ENCODE measurements at places on chromosomes 1 and 21.

- DNase-seq: no peak
Measured at GRCh38 chr1:180208264-180208663, 21.8 kb upstream of the LHX4 start.

GRCh38 chr1:23736437-23737134 is 6.7 kb upstream of the ELOA start:
- no peak for DNase-seq

DNA sequence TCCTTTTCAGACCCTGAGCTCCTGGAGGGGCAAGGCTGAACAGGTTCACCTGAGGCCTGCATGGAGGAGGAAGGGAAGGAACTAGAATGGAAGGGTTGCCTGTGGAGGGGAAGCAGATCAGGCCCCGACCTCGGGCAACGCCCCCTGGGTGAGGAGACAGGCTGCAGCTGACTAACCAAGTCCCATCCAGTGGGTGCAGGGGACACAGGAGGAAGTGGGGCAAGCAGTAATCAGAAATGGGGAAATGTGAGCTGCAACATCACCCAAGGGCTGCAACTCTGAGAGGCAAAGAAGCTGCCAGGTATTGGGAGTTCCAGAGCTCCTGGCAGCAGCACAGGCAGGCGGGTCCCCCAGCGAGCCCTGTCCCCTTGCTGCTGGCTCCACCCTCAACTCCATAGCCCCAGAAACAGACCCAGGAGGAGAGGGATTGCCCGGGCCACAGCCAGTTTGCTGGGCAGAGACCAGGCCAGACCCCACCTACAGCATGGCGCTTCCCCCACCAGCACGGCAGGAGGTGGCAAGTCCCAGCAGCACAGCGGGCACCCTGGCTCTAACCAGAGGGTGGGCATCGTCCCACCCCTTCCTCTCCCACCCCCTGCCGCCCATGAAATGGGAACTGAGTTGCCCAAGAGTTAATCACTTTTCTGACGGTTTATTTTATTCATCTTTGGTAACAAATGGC is 38.5 kb downstream of the MRPL37 start:
- no peak for DNase-seq

- DNase-seq: no peak
Measured at GRCh38 chr1:109190189-109190588, 23.5 kb upstream of the SARS1 start.

DNA sequence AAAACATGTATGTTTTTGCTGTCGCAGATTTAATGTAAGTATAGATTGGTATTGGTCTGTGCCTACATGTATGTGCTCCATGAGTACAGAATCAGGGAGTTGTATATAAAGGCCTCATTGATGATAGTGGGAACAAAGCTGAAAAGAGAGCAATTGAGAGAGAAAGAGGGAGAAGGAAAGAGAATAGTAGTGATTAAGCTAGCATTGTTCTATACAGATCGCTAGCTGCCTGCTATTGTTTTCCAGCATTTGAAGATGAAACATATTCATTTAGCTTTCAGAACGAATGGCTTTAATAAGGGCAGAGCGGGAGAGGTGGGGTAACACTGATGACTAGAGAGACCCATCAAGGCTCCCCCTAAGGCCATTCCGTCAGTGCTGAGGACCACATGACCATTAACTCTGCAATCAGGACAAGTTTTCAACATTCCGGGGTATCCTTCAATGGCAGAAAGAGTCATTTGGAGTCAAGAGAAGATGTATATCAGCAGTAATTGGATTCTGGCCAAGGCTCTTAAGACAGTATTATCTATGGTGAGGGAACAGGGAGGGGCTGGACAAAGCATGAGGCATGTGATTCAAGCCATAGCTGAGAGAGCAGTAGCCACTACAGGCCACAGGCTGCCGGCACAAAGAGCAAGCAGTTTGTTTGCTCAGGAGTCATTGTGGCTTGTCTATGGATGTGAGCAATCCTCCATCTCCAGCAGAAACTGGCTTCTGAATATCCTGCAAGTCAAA is 176.5 kb downstream of the PBX1 start:
- DNase-seq: no peak

DNA sequence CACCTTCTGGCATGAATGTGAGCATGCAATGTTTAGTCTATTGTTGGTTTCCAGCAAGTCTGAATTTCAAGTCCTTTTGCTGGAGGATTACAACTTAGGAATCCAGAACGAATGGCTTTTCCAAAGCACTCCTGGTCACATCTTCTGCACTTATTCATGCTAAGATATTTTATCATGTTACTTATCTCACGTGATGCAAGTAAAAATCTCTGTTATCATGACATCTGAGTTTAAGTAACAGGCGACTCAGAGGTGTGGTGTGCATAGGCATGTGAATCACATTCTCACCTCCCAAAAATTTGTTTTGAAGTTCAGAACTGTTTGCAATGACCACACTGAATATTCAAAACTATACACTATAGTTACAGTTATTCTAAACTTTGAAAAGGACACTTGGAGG is 204.8 kb upstream of the FGGY start:
- DNase-seq: no peak

DNA sequence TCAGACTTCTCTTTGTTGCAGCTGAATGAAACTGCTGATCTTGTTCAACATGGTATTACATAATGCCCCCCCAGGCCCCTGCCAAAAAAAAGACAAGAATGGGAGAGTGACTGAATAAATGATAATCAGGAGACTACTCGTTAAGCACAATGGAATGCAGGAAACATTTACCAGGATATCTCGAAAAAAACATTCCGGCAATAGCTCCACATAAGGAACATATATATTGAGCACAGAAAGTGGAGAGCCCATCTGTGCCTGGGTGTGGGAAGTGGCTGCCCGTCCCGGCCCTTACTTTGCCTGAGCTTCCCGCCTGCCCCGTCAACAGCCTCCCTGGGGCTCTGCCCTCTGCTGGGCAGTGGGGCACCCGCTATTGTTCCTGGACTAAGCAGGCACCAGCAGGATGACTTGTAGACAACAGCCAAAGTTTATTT is 13.3 kb downstream of the TRIM11 start:
- DNase-seq: no peak

- DNase-seq: no peak
Measured at GRCh38 chr1:243503155-243503554, 247.3 kb downstream of the SDCCAG8 start.

DNA sequence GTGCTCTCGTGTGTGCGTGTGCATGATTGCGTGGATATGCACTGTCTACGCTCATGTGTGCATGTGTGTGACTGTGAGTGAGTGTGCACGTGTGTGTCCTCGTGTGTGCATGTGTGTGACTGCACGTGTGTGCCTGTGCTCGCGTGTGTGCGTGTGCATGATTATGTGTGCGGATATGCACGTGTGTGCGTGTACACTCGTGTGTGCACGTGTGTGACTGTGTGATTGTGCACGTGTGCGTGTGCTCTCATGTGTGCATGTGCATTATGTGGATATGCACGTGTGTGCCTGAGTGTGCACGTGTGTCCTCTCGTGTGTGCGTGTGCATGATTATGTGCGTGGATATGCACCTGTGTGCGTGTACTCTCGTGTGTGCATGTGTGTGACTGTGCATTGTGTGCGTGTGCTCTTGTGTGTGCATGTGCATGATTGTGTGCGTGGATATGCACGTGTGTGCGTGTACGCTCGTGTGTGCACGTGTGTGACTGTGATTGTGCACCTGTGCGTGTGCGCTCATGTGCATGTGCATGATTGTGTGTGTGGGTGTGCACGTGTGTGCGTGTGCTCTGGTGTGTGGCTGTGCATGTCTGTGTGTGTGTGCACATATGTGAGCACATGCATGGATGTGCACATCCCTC is 2.2 kb downstream of the MMEL1 start:
- DNase-seq: no peak

DNA sequence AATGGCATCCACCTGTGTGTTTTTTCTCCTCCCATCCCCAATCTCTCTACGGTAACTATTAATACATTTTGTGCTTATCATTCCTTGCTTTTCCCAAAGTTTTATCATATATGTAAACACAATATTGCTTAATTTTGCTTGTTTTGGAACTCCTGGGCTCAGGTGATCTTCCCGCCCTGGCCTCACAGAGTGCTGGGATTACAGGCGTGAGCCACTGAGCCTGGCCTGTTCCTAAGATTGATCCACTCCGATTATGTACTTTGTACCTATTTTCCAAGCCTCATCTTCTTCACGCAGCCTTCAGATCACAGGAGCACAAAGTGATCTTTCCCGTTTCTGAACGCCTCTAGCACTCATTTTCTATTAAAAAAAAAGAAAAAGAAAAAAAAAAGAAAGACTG is 45.2 kb downstream of the MEF2D start:
- no peak for DNase-seq

DNA sequence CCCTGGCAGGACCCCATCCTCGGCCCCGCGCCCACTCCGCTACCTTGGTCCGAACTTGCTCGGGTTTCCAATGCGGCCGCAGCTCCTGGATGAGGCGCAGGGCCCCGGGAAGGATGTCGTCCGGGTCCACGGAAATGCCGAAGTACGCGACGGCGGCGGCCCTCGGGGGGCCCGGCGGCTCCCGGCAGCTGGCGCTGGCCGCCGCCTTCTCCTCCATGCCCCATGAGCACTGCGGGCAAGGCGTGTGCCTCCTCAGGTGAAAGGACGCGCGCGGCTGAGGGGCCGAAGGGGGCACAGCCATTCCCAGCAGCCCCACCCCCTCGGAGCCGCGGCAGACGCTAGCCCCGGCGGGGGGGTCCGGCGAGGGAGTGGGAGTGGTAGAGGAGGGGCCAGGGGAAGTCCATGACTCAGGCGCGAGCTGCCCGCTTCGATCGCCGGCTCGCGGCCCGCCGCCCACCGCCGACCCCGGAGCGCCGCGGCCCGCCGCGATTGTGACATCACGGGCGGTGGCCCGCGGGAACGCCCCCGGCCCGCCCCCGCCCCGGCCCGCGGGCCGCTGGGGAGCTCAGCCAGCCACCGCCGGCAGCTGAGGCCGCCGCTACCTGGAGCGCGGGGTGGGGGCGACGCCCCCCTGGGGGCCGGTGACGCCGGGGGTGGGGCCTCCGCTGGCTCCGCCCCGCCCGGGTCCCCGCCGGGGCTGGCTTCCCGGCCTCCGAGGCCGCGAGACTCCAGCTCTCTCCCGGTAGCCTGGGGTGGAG is at the start of gene ETNK2:
Gene ETNK2 (minus strand): TSS at position 493 of the 758 bp plus-strand sequence. CDS start 192 bp downstream, at position 301.
- no peak for DNase-seq

DNA sequence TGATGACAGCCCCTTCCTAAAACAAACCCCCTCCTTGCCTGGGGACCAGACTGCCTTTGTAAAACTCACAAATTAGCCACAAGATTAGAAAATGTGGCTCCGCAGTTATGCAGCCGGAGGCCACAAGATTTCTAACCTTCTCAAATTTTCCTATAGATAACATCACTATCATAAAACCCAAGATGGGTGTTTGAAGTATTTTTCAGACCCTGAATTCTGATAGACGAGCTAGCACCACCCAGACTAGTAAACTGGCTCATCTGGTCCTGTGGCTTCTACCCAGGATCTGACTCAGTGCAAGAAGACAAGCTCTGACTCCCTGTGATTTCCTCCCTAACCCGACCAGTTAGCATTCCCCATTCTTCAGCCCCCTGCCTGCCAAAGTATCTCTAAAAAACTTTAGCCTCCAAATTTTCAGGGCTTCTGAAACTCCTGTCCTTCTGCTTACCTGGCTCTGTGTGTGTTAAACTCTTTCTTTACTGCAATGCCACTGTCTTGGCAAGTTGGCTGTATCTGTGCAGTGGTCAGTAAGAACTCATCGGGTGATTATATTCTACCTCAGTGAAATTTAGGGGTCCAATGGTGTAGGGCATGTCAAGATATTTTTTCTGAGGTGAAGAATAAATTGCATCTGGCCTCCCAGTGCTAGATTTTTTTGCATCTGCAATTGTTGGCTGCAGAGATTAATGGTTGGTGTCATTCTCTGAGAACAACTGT is 102.1 kb downstream of the S1PR1 start:
- no peak for DNase-seq

DNA sequence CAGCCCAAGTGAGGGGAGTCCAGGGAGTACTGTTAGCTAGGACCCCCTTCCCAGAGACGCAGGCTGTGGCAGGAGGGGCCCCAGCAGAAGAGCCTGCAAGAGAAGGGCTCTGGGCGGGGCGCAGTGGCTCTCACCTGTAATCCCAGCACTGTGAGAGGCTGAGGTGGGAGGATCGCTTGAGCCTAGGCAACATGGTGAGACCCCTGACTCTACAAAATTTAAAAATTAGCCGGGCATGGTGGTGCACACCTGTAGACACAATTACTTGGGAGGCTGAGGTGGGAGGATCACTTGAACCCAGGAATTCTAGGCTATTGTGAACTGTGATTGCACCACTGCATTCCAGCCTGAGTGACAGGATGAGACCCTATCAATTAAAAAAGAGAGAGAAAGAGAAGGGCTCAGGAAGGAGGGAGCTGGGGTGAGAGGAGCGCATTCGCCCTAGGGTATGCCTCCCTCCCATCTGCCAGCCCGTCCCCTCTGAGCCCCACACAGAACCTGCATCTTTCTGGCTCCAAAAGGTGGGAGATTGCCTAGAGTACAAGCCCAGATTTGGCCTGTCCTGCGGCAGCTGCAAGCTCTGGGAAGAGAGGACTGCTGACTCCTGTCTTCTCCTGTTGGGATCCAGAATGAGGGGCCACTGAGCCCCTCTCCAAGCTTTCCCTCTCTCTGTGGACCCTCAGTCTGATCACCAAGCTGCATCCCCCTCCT is 3.6 kb downstream of the KCNQ4 start:
- DNase-seq: no peak

- no peak for DNase-seq
Measured at GRCh38 chr1:113734357-113735055, 24.8 kb downstream of the PHTF1 start.

- DNase-seq: no peak
Measured at GRCh38 chr1:55420026-55420425, 204.9 kb upstream of the USP24 start.

DNA sequence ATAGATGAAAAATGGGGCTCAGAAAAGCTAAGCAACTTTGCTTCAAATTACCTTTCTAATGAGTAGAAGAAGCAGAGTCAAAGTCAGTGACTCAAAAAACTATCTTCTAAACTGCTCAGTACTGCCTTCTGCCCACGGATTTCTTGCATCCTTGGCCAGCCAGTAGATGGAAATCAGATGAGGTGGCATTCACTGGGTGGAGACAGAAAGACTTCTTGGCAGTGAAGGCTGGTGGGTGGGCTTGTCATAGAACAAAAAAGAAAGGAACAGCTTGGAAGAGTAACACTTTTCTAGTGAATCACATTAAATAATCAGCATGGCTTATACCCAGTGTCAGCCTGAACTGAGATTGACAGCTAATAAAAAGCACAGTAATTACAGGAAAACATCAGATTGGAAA is 170.7 kb downstream of the ST6GALNAC5 start:
- DNase-seq: no peak

DNA sequence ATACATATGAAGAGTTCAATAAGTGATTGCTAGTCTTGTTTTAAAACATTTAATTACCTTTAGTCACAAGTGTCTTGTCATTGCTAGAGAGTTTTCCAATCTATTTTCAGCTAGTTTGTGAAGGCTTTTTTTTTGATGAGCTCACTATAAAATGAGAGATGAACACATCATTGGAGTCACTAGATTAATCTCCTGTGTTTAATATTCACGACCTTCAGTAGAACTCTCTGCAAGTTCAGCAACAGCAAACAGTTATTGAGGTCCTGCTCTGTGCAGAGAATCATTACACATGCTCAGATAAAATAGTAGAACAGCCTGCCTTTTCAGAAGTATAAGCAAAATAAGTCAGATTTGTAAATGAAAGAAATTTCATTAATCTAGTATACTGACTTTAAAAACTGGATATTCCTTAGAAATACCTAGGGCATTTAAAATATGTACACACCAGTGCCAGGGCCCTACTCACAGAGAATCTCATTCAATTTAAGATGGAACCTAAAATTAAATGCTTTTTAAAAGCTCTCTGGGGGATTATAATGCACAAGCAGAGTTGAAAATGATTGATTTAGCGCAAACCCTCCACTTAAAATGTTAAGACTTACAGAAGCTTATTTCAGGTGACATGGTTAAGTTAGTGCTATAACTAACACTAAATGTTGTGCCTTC is 30.5 kb downstream of the KRTAP20-3 start:
- no peak for DNase-seq

GRCh38 chr1:12244585-12244984 is 14.8 kb downstream of the VPS13D start:
- DNase-seq: no peak

All from omental fat pad (tissue), 4 donors.